ENCODE measurements at places on chromosomes 6 and 20.

GRCh38 chr6:89368999-89369398 lies 16.5 kb upstream of the UBE2J1 start:
- peak; percentile 19 for DNase-seq

- no peak for DNase-seq
Observed at GRCh38 chr6:40900791-40901190, 138.2 kb downstream of the UNC5CL start.

- no peak for DNase-seq
Observed at GRCh38 chr20:48704761-48705160, 123.0 kb downstream of the PREX1 start.

DNA sequence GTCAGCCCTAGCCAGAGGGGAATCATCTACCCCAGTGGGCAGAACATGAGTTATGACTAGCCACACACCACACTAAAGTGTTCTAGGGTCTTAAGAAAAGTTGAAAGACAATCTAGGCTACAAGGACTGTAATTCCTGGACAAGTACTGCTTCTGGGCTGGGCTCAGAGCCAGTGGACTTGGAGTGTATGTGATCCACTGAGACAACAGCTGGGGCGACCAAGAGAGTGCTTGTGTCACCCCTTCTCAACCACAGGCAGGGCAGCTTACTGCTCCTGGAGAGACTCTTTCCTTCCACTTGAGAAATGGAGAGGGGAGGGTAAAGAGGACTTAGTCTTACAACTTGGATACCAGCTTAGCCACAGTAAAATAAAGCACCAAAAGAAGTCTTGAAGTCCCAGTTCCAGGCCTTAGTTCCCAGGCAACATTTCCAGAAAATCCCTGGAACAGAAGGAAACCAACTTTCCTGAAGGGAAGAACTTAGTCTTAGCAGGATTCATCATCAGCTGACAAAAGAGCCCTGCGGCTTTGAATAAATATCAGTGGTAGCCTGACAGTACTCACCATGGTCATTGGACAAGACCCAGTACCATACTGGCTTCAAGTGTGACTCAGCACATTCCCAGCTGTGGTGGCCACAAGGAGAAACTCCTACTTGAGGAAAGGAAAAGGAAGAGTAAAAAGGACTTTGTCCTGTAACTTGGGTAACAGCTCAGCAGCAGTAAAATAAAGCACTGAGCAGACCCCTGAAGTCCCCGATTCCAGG lies 355.1 kb upstream of the ADGRB3 start:
- no peak for DNase-seq

GRCh38 chr6:157708933-157709332 lies 114.1 kb upstream of the SNX9 start:
- no peak for DNase-seq

DNA sequence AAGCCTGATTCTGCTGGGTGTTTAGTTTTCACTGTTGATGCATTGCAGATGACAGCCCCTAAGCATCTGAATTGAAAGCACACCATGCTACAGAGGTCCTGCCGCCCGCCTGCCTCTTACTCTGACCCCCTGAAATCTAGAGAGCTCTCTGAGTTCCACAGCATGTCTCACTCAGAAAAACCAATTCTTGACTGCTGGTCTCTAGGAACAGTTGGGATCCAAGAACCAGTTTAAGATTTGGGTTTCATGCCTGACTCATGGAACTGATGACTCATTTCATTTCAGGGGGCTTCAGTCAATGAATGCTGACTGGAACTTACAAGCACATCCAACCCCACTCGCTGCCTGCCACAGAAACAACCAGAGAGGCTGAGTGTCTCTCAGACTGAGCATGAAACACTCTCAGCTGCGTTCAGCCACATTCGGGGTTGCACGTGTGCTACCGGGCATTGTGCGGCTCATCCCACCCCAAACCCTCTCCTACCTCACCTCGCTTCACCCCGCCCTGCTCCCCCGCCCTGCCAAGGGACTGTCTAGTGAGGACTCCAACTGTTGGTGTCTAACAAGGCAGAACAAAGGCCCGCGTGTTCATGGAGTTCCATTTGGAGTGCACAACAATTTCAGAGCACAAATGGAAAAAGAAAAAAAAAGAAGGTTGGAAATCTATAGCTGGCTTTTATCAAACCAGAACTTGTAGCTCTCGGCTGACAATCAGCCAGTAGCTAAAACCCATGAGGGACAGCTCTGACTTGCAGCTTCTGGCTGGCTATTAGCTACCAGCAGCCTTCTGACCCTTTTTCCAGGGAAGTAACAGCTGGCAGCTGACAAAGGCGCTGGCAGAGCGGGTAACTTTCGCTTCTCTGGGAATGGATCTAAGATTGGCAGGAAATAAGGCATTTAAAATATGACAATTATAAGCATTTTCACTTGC lies 20.0 kb upstream of the TRAF3IP2 start:
- no peak for DNase-seq

DNA sequence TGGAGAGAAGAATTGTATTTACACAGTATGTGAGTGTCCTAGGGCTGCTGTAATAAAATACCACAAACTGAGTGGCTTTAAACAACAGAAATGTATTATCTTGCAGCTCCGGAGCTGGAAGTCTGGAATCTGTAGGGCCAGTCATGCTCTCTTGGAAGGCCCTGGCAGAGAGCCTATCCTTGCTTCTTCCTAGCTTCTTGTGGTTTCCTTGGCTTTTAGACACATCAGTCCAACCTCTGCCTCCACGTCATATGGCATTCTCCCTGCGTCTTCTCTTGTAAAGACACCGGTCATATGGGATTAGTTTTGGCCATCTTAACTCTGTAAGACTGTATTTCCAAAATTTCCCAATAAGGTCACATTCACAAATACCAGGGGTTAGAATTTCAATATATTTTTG lies 10.8 kb downstream of the FNDC1 start:
- DNase-seq, result no peak

DNA sequence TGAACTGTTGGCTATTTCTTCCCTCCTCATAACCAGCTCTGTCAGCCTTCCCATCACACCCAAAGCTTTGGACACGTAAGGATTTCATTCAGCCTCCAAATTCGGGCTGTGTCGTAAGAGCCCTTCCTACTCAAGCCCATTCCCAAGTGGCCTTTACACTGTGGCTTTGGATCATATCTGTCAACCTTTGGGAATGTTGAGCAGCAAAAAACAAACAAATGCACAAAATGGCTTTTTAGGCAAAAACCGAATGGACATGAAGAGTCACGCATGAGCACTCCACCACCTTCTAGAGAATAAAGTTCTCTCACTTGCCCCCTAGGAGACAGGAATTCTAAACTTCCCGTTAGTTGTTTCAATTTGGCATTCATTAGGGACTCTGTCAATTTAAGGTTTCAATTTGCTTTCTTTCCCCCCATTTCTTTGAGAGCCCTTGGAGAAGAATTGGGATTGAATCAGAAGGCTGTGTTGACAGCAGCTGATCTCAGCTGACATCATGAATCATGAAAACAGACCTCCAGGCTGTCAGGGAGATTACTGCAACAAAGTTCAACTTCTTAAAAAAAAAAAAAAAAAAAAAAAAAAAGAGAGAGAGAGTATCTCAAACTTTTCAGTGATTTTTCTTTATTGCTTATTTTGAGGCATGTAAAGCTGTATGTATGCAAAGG lies 110.3 kb downstream of the BCAS1 start:
- DNase-seq, result peak; percentile 64

DNA sequence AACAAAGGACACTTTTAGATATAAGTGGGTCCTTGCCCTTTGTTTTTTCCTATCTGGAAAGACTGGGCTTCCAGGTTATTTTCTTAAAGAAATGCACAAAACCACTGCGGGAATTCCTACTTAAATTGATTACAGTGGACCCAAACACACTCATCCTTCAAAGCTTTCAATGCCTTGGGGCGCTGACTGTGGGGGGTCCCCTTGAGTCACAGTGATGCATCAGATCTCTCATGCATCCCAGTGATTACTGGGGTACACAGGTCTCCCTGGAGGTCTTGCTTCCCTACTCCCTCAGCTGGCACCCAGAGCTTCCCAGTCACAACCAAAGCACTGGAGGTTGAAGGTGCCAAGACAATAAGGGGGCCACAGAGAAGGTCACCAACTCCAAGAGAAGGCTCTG lies 20.7 kb downstream of the ABHD12 start:
- no peak for DNase-seq

- DNase-seq, result no peak
Observed at GRCh38 chr6:81561071-81561564, 191.4 kb downstream of the TENT5A start.

DNA sequence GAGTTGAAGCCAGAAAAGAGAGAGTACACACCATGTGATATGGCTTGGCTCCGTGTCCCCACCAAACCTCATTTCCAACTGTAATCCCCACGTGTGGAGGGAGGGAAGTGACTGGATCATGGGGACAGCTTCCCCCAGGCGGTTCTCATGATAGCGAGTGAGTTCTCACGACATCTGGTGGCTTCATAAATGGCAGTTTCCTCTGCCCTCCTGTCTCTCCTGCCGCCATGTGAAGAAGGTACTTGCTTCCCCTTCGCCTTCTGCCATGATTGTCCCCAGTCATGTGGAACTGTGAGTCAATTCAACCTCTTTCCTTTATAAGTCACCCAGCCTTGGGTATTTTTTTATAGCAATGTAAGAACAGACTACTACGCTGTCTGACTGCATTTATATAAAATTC lies 40.3 kb downstream of the TAF4 start:
- DNase-seq, result peak; percentile 38

- no peak for DNase-seq
Observed at GRCh38 chr6:118856301-118856700, 37.7 kb upstream of the ASF1A start.

DNA sequence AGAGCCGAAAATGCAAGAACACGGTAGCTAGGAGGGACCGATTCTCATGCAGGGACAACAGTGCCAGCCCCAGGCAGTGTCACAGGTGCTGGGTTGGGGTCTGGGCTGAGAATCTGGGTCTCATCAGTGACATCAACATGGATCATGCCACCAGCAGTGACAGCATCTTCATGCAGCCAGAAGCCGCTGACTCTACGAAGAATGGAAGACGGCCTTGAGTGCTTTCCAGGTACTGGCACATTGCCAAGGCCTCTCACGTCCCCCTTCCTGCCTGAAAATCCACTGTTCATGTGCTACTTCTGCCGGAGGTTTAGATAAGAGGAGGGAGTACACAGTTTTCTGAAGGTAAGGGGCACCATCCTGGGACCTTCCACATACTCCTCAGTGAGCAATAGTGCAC lies 141.1 kb upstream of the FOXQ1 start:
- DNase-seq, result no peak

DNA sequence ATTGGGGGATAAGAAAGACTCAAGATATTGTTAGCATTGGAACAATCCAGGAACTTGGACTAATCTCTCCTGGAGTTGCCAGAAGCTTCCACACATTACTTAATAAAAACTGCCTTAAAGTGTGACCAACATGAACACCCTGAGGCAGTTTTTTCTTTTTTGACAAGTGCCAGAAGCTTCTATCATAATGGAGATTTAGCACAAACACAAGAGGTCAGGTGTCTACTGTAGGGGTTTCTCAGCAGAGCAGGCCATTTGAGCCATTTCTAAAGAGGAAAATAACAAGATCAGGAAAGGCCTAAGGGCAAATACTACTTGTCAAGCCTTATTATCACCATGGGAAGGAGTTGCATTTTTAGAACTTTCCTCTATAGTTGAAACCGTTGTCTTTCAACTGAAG lies 361.5 kb downstream of the EPM2A start:
- DNase-seq, result no peak

DNA sequence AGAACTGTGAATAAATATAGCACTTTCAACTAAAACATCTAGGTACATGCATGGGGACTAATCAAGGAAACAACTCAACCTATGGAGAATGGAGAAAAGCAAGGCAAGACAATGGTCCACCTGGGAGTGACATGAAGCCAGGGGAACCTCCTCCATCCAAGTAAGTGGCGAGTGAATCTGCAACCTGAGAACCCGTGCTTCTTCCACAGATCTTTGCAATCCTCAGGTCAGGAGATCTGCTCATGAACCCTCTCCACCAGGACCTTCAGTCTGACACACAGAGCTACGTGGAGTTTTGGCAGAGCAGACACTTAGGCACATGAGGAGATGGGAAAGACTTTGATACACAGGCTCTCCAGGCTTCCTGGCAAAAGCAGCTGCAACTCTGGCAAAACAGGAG lies 58.8 kb upstream of the KHDRBS2 start:
- no peak for DNase-seq

- DNase-seq, result no peak
Observed at GRCh38 chr6:143163621-143164020, 102.9 kb downstream of the AIG1 start.

- peak; percentile 48 for DNase-seq
Observed at GRCh38 chr6:150025201-150025917, at the start of gene RAET1L. TSS of gene RAET1L (minus strand) at chr6:150025532. CDS start at chr6:150025471, 61 bp downstream.

- no peak for DNase-seq
Observed at GRCh38 chr6:42147138-42147562, 4.7 kb upstream of the C6orf132 start.

- no peak for DNase-seq
Observed at GRCh38 chr6:25341203-25341552, 62.0 kb downstream of the CARMIL1 start.

DNA sequence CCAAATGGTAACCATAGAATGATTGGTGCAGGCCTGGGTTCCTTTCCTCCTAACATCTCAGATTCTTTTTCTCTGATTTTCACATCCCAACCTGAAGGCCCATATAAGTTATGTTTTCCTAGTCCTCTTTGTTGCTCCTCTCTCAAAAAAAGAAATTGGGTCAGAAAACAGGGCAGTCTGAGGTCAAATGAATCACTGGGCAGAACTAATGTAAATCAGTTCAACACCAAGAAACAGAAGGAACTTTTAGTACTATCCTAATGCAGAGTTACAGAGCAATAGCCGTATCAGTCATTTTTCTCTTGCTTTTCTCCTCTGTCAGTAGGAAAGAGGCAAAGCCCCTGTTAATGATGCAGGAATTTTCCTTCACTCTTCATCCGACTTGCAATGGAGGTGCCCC lies 11.0 kb upstream of the TPD52L1 start:
- no peak for DNase-seq

DNA sequence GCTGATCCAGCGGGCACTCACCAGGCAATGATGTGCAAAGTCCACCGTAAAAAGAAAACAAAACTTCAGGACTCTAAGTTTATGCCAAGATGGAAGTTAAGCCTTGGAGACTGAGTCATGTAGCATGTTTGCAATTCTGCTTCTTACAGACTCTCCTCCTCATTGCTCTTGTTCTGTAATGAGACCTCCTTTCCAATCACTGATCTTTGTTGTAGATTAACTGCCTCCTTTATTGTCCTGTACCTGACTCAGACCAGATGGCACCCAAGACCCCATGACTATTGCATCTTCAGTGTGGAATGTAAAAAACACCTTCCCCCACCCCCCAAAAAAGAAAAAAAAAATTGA lies 11.2 kb downstream of the NEU1 start:
- DNase-seq, result no peak

Data from inflammatory macrophage treated with lipopolysaccharide for 4 hours (primary cell).